Activated gamma-delta T cell (primary cell): ENCODE measurements at places on chromosomes 12 and 14.

- DNase-seq = no peak
These were observed 18.6 kb downstream of the TPCN1 start for GRCh38 chr12:113239811-113240331.

- DNase-seq = no peak
These were observed 21.9 kb downstream of the TCHP start for GRCh38 chr12:109921982-109922381.

GRCh38 chr14:89108608-89109007, 284.2 kb downstream of the TTC8 start:
- no peak for DNase-seq

DNA sequence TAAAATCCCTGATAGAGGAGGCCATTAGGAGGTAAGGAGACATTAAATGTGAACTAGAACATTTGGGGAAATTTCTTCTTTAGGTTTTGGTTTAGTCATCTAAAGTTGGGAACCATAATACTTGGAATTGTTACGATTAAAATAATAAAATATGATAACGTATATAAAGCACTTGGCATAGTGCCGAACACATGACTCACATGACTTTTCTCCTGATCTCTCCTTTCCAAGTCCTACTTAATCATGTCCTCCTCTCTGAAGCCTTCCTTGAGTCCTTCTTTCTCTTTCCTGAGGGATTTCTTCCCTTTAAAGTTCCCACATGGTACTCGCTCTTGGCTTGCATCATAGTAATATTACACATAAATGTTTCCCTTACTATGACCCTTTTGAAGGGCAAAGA, 20.0 kb downstream of the BEST3 start:
- no peak for DNase-seq

DNA sequence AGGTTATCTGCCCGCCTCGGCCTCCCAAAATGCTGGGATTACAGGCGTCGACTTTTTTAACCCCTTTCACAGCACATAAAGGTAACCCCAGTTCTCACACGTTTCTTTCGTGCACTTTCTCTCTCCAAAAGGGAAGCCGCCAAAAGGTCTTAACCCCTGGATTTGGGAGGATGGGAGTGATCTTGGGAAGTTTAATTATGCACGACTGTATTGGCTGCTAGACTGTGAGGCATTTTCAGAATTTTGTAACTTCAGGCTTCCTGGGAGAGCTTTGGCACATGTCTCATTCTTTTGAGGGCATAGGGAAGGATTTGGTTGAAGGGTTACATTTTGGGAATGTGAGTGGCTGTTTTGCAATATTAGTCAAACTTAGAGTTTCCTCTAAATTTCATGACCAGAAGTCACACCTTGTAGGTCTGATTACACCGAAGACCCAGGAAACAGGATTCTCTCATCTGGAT, 1.4 kb upstream of the SMARCC2 start:
- no peak for DNase-seq

DNA sequence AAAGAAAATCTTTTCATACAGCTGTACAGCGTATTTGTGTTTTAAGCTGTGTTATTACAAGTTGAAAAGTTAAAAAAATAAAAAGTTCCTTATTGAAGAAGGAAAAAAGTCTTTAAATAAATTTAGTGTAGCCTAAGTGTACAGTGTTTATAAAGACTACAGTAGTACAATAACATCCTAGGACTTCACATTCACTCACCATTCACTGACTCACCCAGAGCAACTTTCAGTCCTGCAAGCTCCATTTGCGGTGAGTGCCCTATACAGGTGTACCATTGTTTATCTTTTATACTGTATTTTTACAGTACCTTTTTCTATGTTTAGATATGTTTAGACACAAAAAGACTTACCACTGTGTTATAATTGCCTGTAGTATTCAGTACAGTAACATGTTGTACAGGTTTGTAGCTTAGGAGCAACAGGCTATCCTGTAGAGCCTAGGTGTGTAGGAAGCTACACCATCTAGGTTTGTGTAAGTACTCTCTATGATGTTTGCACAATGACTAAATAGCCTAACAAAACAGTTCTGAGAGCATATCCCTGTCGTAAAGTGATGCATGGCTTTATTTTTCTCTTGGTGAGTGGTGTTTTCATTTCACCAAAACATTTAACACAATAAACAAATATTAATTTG, 275.2 kb downstream of the DACT1 start:
- DNase-seq = no peak

DNA sequence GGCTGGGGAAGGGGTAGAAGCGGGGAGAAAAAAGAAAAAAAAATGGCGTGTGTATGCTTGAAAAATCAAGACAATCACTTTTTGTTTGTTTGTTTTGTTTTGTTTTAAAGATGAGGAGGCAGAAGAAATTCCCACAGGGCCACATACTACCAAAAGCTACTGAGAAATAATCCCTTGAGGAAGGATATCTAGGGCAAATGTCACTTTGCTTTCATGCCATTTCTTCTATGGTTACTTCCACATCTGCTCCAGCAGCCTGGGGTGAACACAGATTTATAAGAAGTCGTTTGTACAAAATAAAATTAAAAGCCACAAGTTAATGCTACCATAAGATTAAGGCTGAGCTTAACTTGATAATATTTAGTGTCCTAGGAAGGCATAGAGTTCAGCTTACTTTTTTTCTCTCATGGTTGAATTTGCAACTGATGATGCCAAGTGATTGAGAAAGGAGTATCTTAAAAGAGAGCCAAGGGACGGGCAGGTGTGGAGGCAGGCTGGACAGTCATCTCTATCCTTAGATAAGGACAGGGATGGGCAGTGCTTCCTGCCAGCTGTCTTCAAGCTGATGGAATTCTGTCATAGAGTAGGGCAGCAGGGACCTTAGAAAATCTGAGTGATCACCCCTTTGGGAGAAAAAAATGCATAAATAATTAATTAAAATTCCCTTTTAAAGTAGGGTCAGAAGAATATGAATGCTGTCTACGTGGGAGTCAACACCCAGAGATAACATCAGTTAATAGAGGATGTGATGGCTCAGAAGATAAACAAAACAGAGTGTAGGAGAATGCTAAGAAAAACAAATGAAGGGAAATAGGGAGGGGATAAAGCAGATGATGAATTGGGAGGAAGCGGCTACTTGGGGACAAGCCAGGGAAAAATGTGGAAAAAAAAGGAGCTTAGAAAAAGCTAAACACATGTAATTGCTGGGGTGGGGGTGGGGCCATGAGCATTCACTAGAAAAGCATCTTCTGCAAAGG, 57.1 kb downstream of the DYRK2 start:
- no peak for DNase-seq

DNA sequence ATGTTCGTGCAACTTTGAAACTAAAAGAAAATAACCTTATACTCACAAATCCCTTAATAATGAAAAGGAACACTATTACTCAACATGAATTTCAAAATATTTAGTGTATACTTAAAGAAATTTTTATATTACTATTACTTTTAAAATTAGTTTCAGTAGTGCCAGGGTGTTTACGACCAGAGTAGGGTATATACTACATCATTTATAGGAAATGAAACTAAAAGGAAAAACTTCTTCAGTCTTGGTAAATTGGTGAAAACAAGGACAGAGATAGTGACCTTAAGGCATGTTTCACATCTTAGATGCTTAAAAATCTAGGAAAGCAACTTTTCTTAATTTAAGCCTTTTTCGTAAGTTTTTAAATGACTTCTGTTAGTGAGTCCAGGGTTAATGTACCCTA, 4.5 kb downstream of the USP15 start:
- no peak for DNase-seq

GRCh38 chr12:45292486-45293195, 76.7 kb downstream of the ANO6 start:
- no peak for DNase-seq

DNA sequence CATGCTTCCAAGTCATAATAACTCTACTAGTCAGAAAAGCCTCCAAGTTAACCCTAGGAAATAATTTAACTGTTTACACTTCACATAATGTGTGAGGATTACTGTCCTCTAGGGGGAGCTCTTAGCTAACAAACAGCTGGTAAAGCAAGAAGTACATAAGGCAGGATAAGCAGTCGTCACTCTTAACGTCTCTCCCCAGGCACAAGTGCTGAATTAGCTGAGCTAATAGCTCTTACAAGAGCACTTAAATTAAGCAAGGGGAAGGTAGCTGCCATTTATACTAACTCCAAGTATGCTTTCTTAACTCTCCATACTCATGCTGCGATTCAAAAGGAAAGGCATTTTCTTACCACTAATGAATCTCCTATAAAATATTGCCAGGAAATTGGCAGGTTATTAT, 79.3 kb upstream of the TSPAN11 start:
- no peak for DNase-seq

GRCh38 chr14:55628426-55628825, 48.4 kb downstream of the KTN1 start:
- DNase-seq = no peak

DNA sequence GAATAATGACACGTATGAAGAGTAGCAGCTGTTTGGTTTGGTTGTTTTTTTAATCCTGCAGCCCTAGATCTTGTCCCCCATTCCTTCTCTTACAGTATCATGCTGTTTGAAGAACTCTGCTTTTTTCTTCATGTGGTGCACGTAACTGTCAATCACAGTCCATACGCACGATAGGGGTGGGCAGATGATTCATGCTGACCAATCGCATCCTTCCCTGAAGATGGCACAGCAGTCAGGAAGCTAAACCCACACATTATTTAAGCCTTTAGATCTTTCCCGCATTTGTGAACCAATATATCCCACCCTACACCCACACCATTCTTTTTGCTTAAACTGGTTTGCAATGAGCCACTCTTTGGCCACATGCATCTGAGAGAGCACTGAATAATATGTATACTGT, 158.9 kb upstream of the PLEKHA5 start:
- no peak for DNase-seq

DNA sequence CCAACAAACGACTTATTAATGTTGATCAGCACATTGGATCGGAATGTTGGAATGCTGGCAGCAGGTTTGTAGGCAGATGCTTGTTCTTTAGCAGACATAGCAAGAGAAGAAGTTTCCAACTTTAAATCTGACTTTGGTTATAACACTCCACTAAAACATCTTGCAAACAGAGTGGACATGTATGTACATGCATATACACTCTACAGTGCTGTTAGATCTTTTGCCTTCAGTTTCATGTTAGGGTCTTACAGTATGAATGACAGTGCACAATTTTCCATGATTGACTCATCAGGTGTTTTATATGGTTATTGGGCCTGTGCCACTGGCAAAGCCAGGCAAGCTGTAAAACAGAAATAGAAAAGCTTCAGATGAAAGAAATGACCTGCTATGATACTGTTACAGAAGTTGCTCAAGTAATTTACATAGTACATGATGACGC, 14.3 kb upstream of the DHRS7 start:
- no peak for DNase-seq

- no peak for DNase-seq
These were observed 32.9 kb downstream of the ABHD12B start for GRCh38 chr14:50904719-50905118.

DNA sequence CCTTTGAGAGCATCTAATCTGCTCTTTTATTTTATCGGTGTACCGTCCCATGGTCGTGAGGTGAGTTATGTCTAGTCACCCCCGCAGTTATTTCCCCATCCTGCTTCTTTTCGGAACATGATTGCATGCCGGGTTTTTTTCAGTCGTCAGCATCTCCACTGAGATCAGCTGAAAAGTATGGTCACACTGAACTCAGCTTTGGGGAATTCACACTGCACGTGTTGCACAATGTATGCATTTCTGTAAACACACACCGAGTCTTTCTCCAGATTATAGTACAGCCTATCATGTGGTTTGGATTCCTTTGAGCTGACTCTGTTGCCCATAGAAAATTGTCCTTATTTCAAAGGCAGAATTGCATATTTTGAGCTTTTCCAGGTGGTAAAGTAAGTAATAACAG, 24.6 kb downstream of the PLXNC1 start:
- DNase-seq = no peak

GRCh38 chr12:84276215-84276614, 636.4 kb downstream of the SLC6A15 start:
- DNase-seq = no peak

DNA sequence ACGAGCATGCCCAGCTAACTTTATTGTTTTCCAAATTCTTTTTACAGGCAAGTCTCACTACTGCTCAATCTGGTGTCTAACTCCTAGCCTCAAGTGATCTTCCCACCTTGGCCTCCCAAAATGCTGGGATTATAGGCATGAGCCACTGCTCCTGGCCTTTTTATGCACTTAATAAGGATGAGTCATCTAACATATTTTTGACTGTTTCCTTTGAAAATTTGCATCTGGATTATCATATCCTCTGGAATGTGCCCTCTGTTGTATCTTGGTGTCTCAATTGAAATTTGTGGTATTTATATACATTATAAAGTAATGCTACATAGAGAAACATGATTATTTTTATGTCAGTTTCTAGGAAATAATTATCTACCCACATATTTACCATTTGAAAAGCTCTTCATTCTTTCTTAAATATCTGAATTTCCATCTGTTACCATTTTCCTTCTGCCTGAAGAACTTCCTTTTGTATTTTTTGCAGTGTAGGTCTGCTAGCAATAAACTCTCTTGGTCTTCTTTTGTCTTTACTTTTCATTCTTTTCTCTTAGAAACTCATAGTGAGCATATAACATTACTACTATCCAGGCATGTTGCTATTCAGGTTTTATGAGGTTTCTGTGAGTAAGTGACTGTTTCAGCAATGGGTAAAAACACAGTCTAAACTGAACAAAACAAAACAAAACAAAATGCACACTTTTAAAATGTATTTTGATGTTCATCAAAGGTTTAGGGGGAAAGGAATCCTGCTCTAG, 52.8 kb upstream of the CNOT2 start:
- no peak for DNase-seq

GRCh38 chr12:66049538-66050282, 80.8 kb downstream of the LLPH start:
- DNase-seq = no peak

DNA sequence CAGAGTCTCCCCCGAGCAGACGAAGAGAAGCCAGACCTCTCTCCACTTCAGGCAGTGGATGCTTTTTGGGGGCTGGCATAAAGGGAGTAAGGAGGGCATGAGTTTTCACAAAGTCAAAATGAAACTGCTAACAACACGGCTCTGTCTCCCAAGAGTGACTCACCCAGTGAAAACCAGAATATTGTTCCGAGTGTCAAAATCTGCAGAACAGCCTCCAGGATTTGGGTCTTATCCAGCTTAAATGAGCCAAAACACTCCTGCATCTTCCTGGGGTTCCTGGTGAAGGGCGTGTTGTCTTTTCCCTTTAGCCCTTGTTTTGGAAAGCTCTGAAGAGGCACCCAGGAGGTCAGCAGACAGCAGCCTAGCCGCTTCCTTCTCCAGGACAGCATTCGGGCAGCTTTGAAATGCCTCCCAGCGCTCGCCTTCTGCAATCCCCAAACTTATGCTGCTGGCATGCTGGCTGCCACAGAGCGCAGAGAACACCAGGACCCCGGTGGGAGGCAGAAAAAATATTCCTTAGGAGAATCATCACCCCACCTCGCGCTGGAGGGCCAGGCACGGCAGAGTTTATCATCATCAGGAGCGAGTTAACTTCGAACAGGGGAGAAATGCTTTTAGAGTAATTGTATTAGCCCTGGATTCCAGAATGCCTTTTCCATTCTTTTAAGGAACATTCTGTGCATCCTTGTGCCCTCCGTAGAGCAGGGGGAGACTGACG, 117.7 kb upstream of the NCOR2 start:
- no peak for DNase-seq

GRCh38 chr12:1277905-1278304, 286.9 kb downstream of the ERC1 start:
- DNase-seq = no peak
